ENCODE measurements at places on chromosomes 3 and 15.
A peak's percentile ranks its signal among the peaks of the same experiment; 100 is the strongest.

GRCh38 chr3:175590745-175591144 is 731.6 kb downstream of the NAALADL2 start:
- no peak for DNase-seq

DNA sequence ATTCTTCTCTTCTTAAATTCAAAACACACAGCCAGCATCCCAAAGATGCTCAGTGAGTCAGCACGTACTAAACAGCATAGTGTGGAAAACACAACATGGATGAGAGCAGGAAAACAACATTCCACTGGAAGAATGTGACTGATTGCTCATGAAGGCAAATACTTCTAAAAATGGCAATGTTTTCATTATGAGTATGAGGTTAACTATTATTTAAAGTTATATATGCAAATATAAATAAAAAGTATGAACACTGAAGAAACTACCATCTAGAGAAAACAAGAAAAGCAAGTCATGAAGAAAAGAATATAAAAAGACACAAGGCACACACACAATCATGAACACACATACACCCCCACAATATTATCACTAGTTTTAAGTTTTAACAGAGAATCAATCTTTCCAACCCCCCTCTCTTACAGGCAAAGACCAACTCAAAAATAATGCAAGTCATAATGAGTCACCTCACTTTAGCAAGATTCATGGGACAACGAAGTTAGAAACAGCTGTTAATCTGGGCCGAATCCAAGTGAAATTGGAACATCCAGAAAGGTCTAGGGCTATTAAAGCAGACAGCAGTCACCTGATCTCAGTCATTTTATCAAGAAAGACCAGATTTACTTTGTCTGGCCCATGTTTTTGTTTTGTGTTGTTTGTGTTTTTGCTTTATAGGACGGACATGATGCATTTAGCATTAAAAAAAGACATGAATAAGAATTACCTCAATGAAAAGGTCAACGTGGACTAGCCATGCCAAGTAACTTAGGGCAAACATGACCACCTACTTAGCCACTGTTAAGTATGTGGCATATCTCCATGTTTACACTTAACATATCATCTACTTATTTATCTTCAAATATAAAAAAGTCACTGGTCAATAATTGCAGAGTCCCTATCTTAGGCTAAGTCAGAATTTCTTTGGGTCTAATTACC is 18.1 kb downstream of the GBE1 start:
- DNase-seq = no peak

- DNase-seq = peak; percentile 17
Measured at GRCh38 chr3:82643948-82644347, 882.5 kb upstream of the GBE1 start.

GRCh38 chr3:177337541-177338331 is 140.5 kb upstream of the TBL1XR1 start:
- DNase-seq = no peak

GRCh38 chr3:172746475-172746874 is 4.1 kb upstream of the ECT2 start:
- no peak for DNase-seq

DNA sequence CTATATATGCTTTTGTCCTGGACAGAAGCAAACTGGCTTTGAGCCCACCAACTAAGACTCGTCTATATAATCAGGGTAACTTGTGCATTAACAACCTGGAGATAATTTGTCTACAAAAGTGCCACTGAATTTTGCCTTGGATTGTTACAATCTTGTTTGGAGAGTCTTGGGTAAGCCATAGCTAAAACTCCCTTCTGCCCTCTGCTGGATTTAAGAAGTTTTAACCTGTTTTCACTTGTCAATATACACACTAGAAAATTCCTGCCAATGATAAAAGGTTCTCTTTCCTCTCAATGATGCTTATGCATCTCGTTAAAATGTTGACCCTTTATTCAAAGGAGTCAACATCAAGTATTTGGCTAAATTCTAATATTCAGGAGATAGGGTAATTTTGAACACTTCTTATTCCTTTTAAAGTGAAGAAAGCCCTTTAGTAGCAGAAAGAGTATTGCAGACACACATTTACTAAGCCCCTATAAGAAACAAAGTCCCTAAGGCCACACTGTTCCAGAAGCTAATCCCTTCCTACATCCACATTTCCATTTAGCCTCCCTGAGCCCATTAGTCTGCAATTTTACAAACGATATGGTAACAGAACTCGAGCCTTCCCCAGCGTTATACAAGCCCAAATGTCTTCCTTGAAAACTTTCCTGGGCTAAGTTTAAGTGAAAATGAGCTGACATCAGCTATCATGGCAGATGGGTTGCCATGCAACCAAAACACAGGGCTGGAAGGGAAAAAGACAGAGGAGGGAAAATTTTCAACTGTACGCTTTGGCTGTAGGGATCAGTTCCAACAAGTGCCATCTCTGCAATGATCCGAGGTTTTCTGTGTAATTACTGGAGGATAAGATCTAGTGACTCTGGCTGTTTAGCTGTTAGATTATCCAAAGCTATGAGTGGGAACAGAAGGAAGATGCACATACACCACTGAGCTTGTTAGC is 75.9 kb upstream of the FGF12 start:
- DNase-seq = no peak

DNA sequence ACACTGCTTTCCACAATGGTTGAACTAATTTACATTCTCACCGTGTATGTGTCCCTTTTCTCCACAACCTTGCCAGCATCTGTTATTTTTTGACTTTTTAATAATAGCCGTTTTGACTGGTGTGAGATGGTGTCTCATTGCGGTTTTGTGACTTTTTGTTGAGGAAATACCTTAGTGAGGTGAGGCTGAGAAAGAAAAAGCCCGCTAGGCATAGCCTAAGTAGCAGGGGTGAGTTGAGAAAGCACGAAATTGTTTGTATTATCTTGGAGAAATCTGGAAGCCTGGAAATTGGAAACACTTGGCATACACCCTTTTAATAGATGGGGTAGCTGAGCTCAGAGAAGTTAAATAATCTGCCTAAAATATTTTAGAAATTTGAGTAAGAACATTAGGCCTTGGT is 61.5 kb upstream of the CFAP161 start:
- DNase-seq = no peak

GRCh38 chr15:44282101-44282500 is 6.4 kb upstream of the GOLM2 start:
- no peak for DNase-seq

- DNase-seq = no peak
Measured at GRCh38 chr3:121661376-121661775, 673 bp upstream of the HCLS1 start.

- no peak for DNase-seq
Measured at GRCh38 chr3:139388821-139389551, 461 bp downstream of the COPB2 start.

DNA sequence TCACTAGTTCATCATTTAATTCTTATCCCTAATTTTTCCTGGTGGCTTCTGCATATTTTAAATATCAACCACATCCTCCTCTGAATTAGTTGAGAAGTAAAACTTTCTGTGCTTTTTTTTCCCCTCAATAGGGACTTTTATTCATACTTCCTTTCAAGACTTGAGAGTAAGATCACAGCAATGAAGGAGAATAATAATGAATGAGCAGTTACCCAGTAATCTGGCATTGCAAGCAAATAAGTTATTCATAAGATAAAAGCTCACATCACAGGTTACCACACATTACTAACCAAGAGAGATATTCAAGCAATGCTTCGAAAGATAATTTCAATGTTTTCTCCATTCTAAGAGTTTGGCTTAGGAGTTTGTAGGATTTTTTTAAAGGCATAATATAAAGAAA is 50.3 kb downstream of the BTLA start:
- no peak for DNase-seq

GRCh38 chr3:115301364-115301860 is 154.3 kb upstream of the ZBTB20 start:
- no peak for DNase-seq

GRCh38 chr3:168803536-168803935 is 707.8 kb upstream of the GOLIM4 start:
- DNase-seq = no peak

DNA sequence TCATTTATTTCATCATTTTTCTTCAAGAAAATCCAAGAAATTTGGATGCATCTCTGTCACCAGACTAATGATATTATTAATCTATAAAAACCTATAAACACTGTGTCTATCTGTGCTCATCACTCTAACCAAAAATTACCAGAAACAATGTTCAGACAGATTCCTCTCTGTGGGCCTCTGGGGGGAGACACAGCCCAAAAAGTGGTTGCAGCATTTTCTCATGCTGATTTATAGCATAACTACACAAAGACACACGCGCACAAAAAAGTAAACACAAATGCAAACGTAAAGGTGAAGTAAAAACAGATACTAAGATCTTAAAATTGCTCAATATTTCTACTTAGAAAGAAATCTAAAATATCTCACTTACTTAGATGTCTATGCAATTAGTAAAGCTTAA is 976.0 kb downstream of the GBE1 start:
- DNase-seq = no peak

- no peak for DNase-seq
Measured at GRCh38 chr3:32241100-32241499, 2.6 kb downstream of the CMTM8 start.

GRCh38 chr15:48800811-48801455 is 9.9 kb downstream of the CEP152 start:
- DNase-seq = no peak

DNA sequence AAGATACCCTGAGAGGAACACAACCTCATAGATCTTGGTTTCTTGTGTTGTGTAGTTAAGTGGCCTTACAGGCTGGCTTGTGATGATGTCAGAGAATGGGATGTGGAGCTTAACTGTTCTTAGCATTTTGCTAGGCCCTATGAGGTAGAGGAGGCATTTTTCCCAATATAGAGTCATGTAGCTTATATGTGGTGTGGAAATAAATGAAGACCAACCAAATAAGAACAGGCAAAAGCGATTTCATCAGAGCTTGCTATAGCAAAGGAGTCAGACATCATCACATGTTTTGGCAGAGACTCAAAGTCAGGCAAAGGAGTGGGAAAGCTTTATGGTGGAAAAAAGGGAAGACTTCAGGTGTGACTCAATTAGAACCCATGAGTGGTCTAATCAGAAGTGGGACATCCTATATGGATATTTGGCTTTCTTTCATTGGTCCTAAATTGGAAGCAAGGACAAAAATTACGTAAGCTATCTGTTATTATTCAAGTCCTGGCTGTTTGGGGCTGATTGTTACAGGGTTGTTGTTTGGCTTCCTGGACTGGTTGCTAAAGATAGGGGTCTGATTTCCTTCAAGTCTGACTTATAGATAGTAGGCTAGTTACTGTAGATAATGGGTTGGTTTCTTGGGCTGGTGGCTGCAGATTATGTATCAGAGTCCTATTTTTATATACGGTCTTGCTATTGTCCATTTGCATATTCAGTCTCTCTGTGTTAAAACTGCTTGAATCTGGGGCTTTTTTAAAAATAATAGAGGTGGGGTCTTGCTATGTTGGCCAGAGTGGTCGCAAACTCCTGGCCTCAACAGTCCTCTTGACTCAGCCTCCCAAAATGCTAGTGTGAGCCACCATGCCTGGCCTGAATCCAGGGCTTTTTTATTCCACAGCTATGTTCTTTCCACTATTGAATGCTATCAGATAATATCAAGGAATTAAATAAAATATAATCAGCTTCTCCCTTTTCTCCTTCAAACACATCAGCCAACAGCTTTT is 30.3 kb upstream of the SETD2 start:
- no peak for DNase-seq

DNA sequence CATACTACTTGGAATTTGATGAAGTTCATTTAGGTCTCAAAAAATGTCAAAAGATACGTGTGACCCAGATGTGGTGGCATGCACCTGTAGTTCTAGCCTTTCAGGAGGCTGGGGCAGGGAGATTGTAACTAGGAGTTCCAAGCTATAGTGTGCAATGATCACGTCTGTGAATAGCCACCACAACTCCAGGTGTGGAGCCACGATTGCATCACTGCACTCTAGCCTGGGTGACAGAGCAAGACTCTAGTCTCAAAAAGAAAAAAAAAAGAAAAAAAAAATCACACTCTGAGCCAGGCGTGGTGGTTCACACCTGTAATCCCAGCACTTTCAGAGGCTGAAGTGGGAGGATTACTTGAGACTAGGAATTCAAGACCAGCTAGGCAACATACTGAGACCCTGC is 14.2 kb downstream of the MAP4 start:
- no peak for DNase-seq

DNA sequence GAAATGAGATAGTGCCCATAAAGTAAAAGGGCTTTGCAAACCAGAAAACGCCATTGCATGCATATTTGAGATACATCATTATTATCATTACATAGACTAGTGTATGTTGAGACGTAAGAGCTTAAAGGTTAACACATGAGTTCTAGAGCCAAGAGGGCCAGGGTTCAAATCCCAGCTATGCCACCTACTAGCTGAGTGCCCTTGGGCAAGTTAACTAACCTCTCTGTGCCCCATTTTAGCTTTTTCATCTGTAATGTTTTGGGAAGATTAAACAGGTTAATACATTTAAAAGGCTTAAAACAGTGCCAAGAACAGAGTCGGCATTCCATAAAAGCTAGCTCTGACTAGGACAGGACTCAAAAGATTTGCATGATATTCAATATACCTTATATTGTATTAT is 22.8 kb downstream of the IQSEC1 start:
- no peak for DNase-seq

GRCh38 chr3:185586686-185587039 is 568 bp downstream of the SENP2 start:
- no peak for DNase-seq

- DNase-seq = no peak
Measured at GRCh38 chr3:32374788-32375595, 16.7 kb upstream of the CMTM7 start.

GRCh38 chr15:76935620-76936019 is 4.1 kb downstream of the RCN2 start:
- no peak for DNase-seq

- no peak for DNase-seq
Measured at GRCh38 chr3:184399410-184399809, 19.6 kb downstream of the CHRD start.

GRCh38 chr3:10582733-10583132 is 77.3 kb upstream of the ATP2B2 start:
- no peak for DNase-seq

DNA sequence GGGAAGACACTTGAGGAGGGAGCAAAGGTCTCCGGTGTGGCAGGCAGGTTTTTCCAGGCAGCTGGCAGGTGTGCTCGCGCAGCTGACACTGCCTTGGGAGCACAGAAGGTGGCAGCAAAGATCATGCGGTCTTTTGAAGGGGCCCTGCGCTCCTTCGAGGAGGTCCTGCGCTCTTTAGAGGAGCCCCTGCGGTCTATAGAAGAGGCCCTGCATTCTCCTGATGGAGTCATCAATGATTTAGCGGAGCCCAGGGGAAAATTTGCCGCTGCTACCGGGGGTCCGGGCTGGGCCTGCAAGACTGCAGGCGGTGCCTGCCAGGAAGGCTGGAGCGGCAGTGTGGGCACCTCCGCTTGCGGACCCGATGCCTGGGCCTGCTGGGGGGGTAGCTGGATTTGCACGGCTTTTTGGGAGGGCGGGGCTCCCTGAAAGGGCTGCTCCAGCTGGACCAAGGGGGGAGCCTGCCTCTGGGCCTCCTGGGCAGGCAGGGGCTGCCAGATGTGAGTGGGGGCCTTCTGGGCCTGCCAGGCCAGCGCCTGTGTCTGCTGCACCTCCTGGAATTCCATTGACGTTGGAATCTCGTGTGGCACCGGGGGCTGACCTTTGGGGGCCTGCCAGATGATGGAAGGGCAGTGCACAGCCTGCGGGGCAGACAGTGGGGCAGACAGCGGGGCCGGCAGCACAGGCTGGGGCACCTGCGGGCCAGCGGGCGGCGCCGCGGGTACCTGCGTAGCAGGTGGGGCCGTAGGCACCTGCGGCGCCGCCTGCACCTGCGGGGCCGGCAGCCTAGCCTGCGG is 2.1 kb downstream of the MAGEL2 start:
- no peak for DNase-seq
